Stimulated activated CD8-positive, alpha-beta memory T cell treated with anti-CD3 and anti-CD28 coated beads, Interleukin-4, amount 100 ng/mL, for 1 hour (primary cell): ENCODE measurements at places on chromosomes 6 and 20.

DNA sequence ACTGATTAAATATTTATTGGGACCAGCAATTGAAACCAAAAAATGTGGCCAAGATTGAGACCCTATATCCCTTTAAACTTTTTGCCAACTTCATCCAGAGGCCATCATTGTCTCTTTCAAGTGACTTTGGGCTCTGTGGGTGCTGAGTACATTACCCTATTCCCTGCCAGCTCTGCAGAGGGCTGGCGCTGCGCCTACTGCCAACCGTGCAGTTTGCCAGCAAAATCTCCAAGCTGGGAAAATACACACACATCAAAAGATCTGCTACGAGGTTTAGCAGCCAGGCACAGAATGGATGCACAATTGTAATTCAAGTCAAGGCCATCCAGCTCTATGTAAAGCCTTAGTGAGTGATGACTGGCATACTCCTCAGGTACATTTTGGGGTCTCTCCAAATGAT, 125.0 kb downstream of the CBLN4 start:
- DNase-seq: no peak

GRCh38 chr6:33620856-33621710, at the start of gene ITPR3:
TSS of gene ITPR3 (plus strand) at chr6:33621322. CDS start at chr6:33621603, 281 bp downstream.
- DNase-seq: no peak

DNA sequence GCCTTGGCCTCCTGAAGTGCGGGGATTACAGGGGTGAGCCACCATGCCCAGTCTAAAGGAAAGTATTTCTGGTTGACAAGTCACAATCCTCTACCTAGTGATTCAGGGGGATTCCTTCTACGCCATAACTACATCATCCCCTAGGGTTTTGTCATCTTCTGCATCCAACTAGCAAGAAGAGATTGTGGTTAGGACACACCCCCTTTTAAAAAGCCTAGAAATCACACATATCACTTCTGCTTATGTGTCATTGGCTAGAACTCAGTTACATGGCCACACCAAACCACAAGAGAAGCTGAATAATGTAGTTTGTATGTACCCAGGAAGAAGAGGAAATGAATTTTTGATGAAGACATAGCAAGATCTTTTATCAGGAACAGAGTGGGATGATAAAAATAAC, 14.7 kb upstream of the CHD6 start:
- DNase-seq: no peak

GRCh38 chr6:77324866-77325265, 138.4 kb downstream of the HTR1B start:
- no peak for DNase-seq

- DNase-seq: no peak
Measured at GRCh38 chr6:134199848-134200606, 117.9 kb downstream of the SGK1 start.

GRCh38 chr6:70180901-70181599, 121.8 kb downstream of the COL9A1 start:
- DNase-seq: no peak

DNA sequence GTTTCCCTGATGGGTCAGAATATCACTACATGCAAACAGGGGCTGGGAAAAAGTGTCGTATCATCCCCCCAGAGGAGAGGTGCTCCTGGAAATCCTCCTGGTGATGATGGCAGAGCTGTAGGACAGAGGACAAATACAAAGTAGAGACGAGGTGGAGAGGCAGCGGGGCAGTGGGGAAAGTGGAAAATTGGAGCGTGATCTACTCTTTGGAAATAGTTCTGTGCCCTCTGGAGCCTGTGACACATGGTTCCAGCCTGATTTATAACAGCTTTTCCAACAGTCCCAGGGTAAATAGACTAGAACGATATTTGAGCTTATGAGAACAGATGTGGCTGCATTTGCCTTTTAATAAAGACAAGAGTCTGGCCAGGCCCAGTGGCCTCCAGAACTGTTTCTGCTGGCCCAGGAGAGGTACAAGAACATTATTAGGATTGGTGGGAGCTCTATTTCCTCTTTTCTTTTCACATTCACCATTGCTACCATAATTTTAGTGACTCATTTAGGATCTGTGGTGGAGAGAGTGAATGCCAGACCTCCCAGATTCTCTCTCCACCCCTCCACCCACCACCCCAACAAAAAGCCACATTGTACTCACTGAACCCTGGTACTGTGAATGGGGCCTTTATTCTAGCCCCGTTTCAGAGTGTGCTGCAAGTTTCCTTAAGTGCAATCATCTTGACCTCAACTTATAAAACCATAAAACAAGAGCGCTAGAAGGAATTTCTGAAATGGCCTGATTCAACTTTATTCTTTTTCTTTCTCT, 78.3 kb downstream of the BTBD3 start:
- no peak for DNase-seq

DNA sequence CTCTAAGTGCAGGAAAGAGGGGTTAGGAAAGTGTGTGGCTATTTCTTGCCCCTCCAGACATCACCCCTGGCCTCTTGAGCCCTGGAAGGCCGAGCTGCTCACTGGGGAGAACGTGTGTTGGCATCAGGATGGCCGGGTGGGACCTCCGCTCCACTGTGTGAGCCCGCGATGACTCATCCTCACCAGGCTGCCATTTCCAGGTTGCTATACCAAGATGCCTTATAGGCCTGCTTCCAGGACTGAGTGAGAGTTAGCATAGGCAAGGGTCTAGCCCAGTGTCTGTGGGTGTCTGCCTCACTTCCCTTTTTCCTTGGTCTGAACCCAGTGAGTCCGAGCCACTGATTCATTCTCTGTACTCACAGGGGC, 105.0 kb downstream of the MRPL14 start:
- no peak for DNase-seq

- DNase-seq: no peak
Measured at GRCh38 chr20:10282979-10283456, 64.4 kb downstream of the SNAP25 start.

GRCh38 chr6:126628125-126628524, 288.2 kb downstream of the CENPW start:
- no peak for DNase-seq

DNA sequence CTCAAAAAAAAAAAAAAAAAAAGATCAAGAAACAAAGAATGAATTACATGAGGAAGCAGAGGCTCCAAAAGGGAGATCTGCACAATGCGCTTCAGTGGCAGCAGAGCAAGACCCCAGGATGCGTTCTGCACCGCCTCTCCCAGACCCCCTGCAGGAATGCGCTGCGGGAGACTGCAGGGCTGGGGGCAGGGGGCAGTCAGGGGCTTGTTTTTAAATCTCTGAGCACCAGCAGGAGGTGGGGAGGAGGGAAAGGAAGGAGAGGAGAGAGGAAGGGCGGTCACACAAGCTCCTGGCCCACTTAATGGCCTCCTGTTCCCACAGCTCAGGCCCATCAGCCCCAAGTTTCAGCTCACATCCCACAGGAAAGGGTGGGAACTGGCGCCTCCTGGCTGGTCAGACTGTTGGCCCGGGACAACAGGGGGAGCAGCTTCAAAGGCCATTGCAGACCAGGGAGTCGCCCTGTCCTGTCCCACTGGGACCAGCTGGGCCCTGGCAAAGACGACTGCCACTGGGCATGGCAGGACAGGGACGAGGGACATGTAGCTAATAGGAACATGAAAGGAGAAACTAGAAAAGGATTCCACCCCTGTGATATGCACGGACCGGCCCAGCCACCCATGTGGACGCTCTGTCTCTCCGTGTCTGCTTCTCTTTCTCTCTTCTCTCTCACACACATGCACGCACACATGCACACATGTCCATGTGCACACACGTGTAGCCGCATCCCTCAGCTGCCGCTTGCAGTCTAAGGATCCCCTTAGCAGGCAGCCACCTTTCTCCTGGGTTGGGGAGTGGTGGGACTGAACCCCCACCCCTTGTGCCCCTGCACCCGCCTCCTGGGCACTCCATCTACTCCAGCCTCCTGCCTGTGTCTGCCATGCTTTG, 34.7 kb downstream of the TFEB start:
- DNase-seq: no peak

- DNase-seq: no peak
Measured at GRCh38 chr6:148223424-148223842, 119.2 kb upstream of the SASH1 start.

DNA sequence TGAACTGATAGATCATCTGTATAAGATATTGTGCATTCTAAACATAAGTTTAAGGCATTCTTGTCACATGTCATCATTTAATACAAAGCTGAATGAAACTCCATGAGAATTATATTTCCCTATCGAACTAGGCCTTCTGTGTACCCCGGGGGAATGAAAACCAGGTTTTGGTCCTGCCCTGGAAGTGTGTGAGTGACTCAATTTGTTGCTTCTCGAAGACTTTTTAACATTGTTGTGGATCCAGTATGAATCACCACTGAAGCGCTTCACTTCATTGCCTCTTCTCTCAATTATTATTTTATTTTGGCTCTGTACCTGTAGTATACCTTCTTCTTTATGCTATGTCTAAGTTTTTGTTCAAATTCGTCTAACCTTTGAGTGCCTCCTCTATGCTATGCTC, 150.8 kb downstream of the GRIK2 start:
- no peak for DNase-seq

DNA sequence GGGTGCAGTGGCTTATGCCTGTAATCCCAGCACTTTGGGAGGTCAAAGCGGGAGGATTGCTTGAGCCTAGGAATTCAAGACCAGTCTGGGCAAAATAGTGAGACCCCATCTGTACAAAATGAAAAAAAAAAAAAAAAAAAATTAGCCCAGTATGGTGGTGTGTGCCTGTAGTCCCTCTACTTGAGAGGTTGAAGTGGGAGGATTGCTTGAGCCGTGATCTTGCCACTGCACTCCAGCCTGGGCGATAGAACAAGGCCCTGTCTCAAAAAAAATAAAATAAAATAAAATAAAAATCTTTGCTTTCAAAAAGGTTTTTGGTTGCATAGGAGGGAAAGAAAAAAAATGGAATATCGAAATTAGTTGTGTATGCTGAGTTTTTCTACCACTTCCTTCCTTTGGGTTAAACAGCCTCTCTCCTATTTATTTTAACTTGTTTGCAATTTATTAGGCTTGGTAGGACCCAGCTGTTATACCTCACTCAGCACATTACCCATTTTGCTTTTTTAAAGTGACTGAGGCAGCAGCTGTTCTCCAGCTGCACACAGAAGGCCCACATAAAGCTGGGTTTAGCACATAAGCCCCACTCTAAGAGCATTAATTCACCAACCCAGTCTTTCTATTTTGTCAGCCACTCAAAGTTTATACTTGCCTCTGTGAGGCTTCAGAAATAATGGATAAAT, 152.3 kb downstream of the ZFAND3 start:
- DNase-seq: no peak

DNA sequence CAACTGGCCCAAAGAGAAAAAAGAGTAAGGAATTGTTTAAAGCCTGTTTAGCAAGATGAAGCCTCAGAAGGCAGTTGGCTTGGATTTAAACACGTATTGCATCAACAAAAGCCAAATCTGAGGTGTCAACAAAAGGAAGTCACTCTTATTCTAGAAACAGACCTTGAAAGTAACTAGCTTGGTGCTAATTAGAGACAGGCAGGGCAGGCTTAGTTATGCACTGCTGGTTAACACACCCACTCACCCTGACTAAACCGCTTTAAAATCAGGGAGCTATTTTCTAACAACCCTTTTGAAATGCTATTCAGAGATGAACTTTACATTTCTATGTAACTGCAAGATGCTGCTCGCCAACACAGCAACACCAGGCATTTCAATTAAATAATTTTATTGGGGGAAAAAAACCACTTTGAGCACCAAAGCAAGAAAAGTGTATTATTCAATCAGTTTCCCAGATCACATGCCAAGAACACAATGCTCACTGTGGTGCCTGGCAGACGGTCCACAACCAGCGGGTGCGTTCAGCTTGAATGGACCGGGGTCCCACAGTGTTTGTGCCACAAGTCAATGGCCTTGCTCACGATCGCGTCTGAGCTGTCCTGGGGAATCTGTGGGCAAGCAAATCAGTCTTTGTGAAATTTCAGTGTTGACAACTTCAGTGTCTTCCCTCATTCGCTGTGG, 23.6 kb downstream of the TBC1D7 start:
- no peak for DNase-seq

GRCh38 chr20:33490023-33490933, at the start of gene CBFA2T2:
TSS of gene CBFA2T2 (plus strand) at chr20:33490096. CDS start at chr20:33490268, 172 bp downstream.
- no peak for DNase-seq

GRCh38 chr6:2514965-2515543, 235.7 kb downstream of the MYLK4 start:
- no peak for DNase-seq

GRCh38 chr20:32641464-32641863, 32.3 kb downstream of the C20orf203 start:
- DNase-seq: no peak

GRCh38 chr20:53914781-53915445, 155.5 kb downstream of the BCAS1 start:
- no peak for DNase-seq

DNA sequence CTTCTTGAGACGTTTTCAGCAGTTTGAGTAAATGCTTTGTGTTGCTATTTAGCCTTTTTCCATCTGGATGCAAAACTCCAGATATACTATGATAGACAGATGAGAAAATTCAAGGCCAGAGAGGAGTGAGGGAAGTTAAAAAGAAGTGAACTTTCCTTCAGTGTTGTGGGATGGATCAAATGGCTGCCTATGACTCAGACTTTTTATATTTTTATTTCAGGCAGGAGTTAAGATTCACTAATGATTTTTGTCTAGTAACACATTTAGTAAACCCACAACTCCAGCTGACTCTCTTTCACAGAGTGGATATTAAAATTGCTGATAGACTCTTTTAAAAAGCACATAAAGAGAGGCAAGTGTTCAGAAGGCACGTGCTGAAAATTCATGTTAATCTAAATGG, 23.2 kb upstream of the PTCHD4 start:
- no peak for DNase-seq

DNA sequence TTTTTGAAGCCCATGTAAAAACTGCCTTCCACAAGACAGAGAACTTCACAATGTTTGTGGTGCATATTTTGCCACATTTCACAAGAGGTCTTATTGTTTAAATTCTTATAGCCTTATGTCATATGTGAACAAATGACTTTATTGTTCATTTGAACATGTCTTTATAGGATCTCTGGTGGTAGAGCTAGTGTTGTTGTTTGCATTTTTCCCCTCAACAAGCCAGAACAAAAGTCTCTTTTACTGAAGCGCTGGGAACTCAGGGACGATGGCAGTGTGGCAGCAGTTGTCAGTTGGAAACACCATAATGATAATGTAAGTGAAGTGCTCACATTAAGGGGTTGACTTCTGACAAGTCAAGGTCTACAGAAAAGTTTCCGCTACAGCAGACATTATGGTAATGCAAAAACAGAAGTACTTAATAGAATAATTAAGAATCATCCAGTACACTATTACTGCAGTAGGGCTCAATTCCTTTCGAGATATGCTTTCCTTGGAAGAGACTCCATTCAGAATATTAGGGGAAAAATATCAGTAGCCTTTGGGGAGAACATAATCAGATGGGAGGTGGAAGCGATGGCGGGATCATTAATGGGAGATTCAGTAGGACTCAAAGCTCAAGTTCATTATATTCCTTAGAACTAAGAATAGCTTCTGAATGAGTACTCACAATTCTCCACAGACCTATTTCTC, 180.0 kb downstream of the GJA10 start:
- no peak for DNase-seq

DNA sequence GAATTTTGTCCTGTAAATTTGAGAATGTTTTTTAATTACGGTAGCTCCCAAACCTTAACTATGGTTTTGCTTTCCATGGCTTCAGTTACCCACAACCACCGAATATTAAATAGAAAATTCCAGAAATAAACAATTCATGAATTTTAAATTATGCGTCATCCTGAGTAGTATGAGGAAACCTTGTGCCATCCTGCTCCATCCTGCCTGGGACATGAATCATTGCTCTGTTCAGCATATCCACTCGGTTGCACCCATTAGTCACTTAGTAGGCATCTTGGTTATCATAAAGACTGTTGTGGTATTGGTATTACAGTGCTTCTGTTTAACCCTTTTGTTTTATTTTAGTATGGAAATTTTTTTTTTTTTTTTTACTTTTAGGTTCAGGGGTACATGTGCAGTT, 39.7 kb downstream of the KCNS1 start:
- DNase-seq: no peak
